Naive thymus-derived CD8-positive, alpha-beta T cell (primary cell): ENCODE measurements at places on chromosomes 3 and 15. TPM values are rescaled to one million over a fixed set of nuclear protein-coding genes. Genes with fewer than 3 reads are reported as not detected.

Gene FAM3D
- polyA plus RNA-seq, result not detected

Gene TUSC7
- polyA plus RNA-seq, result not detected

DNA sequence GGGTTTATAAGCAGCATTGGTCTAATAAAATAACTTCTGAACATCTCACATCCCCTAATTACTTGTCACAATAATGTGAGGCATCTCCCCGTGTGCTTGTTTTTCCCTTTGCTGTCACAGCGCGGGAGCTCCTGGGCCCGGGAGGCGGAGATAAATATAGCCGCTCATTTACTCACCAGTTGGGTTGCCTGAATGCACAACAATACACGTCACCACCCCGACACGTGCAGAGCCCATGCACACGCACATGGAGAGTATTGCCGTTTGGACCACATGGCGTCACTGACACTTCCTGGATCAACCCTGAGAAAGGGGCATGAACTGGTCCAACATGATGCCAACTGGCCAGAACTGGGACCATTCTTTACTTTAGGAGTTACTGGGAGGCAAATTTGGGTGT lies 76.2 kb downstream of the MRPL46 start:
- DNase-seq, result no peak

DNA sequence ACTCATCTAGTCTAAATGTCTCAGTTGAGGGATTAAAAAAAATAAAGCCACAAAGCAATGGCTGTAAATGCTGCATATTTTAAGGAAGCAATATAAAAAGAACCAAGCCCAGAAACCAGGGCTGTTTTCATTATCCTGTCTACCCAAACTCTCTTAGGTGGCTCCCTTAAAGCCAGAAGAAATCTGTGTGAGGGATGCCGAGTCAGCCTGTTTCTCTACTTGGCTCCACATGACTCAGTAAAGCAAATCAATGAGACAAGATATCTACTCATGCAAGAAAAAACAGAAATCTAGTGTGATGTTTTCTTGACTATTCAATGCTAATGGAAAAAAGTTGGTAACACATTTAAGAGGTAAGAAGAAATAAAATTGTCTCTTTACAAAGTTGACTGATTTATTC lies 296.2 kb downstream of the ZBTB20 start:
- DNase-seq, result no peak

Gene CIB2
- polyA plus RNA-seq, result 2.5 TPM
